ENCODE measurements at places on chromosomes 3 and 15.

DNA sequence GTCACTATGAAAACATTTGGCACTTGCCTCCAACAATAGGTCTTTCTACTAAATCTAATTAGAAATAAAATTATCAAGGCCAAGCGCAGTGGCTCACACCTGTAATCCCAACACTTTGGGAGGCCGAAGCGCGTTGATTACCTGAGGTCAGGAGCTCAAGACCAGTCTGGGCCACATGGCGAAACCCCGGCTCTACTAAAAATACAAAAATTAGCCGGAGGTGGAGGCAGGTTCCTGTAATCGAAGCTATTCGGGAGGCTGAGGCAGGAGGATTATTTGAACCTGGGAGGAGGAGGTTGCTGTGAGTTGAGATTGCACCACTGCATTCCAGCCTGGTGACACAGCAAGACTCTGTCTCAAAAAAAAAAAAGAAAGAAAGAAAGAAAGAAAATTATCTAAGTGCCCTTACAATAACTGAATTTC, 1.6 kb upstream of the PLD1 start:
- DNase-seq: no peak

- DNase-seq: no peak
Measured at GRCh38 chr15:44216958-44217357, 21.9 kb upstream of the FRMD5 start.

DNA sequence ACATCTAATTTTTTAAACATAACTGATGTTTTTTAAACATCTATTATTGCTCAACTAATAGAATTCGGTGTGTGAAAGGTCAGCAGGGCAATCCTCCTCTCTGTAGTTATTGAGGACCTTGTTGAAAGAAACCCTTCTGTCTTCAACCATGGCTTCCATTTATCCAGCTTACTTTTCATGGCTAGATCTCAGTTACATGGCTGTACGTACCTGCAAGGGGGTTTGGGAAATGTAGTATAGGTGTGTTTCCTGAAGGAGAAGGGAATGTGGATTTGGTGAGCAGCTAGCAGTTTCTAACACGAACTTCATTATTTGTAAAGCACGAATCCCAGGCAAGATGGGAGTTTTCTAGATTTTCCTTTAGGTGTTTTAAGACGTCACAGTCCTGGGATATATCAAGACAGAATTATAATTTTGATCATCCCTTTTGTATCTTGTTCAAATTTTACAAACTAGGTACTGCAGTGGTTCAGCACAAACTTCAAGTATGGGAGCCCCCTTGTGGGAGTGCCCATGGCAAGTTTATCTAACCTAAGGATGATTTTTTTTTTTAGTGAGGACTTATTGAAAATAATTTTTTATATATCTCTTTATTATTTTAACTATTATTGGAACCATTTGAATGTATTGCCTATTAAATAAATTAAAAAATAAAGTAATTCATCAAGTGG, 41.6 kb downstream of the FBXL2 start:
- no peak for DNase-seq

GRCh38 chr3:95394286-95394685, 1331.4 kb downstream of the NSUN3 start:
- no peak for DNase-seq
